ENCODE measurements at places on chromosomes 11 and 22. TPM values are rescaled to one million over a fixed set of nuclear protein-coding genes. Genes with fewer than 3 reads are reported as not detected.

Gene OR4D11
- total RNA-seq: not detected

Gene SH3BP1
- 4.8 TPM for total RNA-seq

DNA sequence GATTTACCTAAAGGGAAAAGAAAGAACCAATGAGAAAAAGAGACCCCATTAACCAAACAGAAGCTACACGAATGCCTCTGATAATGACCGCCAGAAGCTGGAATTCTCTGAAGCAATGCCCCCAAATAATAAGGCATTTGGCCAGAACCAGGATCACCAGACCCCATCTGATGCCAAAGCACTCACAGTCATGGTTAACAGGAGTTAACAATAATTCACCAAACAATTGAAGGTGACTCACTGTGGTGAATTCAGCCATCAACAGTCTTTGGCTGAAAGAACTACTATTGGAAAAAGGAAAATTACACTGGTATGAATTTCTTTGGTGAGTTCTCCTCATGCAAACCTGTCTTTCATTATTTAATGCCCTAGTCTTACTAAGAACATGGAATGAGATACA is 21.9 kb upstream of the NFRKB start:
- no peak for DNase-seq

DNA sequence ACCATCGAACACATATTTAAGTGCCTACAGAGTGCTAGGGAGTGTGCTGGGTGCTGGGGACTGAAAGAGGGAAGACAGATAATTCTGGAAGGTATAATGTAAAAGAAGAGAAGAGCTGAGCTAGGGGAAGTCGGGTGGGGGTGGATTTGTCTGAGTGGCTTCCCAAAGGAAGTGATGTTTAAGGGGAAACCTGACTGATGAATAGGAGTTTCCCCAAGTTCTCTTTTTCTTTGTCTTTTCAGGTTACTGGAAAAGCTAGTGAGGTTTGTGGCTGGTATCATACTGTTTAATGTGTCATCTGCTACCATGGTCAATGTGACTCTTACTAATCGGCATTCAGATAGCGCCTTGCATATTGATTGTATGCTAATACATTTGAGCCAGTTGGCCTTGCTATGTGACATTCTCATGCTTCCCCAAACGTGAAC is 151.6 kb upstream of the MTMR2 start:
- no peak for DNase-seq

Gene CRYBB2
- total RNA-seq: not detected

Gene OR5T1
- not detected for total RNA-seq

DNA sequence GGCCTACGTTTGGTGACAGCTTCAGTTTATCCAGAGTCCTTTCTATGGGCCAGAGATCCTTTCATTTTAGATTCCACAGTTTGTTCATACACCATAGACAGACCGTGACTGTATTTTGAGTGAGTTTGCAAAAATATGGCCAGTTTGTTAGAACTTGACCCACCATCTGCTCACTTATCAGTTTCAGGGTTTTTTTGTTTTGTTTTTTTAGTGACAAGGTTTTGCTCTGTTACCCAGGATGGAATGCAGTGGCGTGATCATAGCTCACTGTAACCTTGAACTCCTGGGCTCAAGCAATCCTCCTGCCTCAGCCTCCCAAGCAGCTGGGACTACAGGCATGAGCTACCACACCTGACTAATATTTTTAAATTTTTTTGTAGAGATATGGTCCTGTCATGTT is 9.1 kb upstream of the CKAP5 start:
- DNase-seq: no peak

Gene SDHAF2
- 29.0 TPM for total RNA-seq

Gene EHF
- not detected for total RNA-seq

DNA sequence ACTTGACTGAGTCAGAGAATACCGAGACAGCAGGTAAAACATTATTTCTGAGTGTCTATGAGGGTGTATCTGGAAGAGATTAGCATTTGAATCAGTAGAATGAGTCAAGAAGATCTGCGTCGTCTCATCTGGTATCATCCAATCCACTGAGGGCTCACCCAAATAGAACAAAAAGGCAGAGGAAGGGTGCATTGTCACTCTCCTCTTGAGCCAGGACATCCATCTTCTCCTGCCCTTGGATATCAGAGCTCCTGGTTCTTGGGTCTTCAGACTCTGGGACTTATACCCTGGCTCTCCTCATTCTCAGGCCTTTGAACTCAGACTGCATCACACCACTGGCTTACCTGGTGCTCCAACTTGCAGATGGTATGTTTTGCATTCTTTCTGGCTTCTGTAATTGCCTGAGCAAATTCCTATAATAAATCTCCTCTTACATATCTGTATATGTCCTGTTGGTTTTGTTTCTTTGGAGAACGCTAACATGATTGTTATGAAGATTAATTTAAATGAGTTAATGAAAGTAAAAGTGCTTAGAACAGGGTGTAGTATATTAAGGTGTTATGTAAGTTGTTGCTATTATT is 49.3 kb downstream of the ME3 start:
- DNase-seq: no peak

DNA sequence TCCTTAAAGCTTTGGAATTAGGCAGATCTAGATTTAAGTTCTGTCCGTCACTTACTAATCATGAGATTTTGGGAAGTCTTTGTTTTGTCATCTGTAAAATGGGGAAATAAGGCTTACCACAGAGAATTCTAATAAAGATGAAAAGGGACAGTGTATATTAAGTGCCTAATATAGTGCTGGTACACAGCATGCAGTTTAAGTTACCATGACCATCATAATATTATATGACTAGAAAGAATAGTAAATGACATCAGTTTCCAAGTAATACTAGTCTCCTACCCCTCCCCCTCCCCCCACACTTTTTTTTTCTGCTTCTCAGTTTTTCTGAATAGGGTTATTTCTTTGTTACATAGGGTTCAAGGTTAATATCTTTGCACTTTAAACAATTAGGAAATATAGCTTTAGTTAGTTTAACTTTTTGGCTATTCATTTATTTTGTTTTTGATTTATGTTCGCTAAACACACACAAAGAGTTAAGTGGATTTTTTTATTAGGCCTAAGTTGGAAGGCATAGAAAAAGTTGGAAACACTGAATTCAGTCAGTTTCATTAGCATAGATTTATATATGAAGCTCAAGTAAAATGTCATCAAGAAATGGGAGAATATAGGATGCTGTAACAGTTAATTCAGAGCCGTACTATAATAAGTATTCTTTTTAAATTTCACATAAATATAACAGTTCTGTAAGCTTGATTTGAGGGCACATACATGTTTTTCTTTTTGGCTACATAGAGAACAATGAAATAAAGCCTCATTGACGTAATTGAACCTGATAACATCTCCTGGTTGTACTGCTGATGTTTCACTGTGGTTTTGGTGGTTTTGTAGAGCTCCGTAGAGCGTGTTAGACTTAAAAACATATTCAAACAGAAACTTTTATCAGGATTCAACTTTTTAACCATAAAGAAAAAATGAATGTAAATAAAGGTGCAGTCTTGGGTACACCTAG is 121.2 kb downstream of the PDE3B start:
- no peak for DNase-seq

Gene C11orf65
- 0.33 TPM for total RNA-seq

GRCh38 chr11:111637885-111638284 is 35.6 kb downstream of the SIK2 start:
- DNase-seq: no peak

- no peak for DNase-seq
Observed at GRCh38 chr11:60891103-60891741, 15.2 kb downstream of the PRPF19 start.

- DNase-seq: no peak
Observed at GRCh38 chr11:36376888-36377758, 81.0 kb downstream of the PRR5L start.

- no peak for DNase-seq
Observed at GRCh38 chr11:102972853-102973252, 17.3 kb upstream of the MMP13 start.

Gene FAM83F
- 0.66 TPM for total RNA-seq

Gene LIN7C
- total RNA-seq: 33.2 TPM

DNA sequence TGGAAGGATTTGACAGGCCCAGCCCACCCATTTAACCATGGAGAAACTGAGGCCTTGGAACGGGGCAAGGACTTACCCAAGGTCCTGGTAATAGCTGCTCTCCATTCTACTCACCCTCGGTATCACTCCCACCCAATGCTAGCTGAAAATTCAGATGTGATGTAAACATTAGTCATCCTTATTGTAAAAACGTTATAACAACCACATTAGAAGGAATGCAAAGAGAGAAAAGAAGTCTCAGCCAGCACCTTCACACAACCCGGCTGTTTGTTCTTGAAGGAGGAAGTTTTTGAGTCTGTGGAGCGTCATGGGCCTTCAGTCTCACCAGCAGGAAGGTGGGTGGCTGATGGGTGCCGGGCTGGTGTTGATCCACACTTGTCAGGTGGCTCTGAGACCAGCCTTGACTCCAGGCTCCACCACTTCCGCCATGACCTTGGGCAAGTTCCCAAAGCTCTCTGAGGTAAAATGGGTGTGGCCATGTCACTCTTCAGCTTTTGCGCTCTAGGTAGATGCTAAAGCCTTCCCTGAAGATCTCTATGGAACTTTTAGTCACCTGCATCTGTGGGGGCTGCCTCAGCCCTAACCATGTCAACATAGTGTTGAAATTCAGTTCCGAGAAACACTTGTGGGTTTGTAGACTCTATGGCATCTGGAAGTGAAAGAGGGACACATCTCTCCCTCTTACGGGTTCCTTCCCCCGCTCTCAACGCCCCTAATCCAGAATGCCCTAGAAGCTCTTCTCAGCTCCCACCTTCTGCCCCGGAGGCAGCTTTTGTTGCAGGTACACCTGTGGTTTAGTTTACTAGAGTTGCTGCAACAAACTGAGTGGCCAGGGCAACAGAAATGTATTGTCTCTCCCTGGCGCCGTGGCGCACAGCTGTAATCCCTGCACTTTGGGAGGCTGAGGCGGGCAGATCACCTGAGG is 14.8 kb downstream of the CD6 start:
- no peak for DNase-seq

DNA sequence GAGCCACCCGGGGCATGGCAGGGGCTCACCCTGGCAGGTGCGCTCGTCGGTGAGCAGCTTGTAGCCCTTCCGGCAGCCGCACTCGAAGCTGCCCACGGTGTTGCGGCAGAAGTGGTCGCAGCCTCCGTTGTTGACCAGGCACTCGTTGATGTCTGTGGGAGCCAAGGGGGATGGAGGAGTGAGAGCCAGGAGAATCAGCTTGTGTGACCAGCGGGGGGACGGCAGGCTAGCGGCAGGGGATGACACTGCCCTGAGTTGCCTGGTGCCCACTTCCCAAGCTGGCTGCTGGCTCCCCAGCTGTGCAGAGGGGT is 44.7 kb upstream of the TTLL12 start:
- DNase-seq: no peak

GRCh38 chr22:26753125-26753862 is 95.9 kb downstream of the MIAT start:
- DNase-seq: no peak

Gene RTL10
- 14.8 TPM for total RNA-seq

DNA sequence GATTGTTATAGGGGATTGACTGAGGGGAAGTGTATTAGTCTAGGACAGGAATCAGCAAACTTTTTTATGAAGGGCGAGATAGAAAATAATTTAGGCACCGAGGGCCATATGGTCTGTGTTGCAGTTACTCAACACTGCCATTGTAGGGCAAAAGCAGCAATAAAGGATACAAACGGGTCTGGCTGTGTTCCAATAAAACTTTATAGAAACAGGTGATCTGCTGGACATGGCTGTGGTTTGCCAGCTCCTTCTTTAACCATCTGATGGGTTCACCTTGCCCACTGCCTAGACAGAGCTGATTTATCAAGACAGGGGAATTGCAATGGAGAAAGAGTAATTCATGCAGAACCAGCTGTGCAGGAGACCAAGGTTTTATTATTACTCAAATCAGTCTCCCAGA is 20.0 kb downstream of the PRR5L start:
- no peak for DNase-seq

DNA sequence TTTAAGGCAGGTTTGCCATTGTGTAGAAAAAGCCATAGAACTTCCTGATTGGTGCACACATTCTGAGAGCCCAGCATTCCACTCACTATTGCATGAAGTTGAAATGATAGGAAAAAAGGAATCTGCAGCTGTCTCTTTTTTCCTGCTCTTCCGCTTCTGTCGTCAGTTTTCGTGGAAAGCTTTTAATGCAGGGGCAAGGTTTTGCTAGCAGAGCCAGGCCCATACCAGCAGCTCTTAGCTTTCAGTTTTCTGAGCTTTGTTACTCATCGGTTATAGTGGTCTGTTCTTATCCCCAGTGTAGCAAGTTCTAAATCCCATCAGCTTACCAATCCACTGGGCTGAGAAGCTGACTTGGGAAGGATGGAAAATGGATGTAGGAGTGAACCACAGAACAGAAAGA is 162.9 kb upstream of the TTC12 start:
- DNase-seq: no peak

DNA sequence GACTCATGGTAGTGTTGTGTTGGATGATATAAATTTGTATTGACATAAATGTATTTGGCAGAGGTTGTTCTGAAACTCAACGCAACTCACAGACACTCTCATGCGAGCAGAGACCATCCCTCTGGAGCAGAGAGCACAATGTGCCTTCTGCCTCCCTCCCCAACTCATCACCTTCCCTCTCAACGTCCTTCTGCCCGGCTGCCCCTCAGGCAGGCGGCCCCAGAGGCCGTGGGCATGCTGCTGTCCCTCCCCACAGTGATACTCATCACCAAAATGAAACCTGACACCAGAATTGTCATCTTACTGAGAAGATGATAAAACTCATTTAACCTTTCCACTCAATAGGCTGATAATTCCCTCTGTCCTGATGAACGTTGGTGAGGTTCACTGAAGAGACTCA is 260.6 kb downstream of the ETS1 start:
- DNase-seq: no peak

Gene CARD10
- total RNA-seq: 15.3 TPM

DNA sequence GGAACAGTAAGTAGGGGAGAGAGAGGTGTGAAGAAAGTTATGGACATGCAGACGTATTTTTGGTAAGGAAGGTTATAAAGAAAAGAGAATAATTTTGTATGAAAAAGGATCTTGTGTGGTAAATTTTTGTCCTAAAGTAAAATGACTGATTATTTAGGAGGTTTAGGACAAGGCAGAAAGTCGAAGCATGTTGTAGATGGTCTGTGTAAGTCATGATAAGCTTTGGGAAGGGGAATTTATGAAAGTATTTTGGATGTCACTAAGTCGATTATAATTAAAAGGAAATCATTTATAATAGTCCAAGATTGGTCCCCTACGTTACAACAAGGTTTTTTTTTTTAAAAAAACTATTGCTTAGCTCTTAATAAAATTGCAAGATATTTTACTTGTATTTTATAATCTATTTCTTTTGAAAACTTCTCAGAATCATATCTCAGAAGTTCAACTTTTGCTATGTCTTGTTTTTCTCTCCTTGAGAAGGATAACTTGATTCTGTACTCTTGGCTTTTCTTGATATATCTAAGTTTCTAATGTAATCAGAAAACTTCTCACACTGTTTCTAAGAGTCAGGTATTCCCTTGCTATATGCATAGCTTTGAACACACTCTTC is 10.9 kb upstream of the CABP2 start:
- no peak for DNase-seq

GRCh38 chr22:44718418-44718817 is 16.4 kb downstream of the PRR5 start:
- no peak for DNase-seq

- DNase-seq: no peak
Observed at GRCh38 chr11:131041331-131042040, 125.2 kb upstream of the SNX19 start.

Gene PGA3
- not detected for total RNA-seq
